Fibroblast of skin of left biceps (primary cell): ENCODE measurements at places on chromosomes 4 and X.

- DNase-seq, result peak; percentile 72
Measured at GRCh38 chrX:14356401-14356800, 172.9 kb upstream of the GLRA2 start.

- DNase-seq, result no peak
Measured at GRCh38 chrX:147877726-147878125, 34.0 kb upstream of the FMR1 start.

GRCh38 chr4:142645475-142646108, 200.5 kb downstream of the INPP4B start:
- DNase-seq, result no peak

- no peak for DNase-seq
Measured at GRCh38 chr4:65698631-65699030, 28.3 kb upstream of the EPHA5 start.

GRCh38 chrX:72236841-72237240, 2.0 kb downstream of the ERCC6L start:
- DNase-seq, result no peak

DNA sequence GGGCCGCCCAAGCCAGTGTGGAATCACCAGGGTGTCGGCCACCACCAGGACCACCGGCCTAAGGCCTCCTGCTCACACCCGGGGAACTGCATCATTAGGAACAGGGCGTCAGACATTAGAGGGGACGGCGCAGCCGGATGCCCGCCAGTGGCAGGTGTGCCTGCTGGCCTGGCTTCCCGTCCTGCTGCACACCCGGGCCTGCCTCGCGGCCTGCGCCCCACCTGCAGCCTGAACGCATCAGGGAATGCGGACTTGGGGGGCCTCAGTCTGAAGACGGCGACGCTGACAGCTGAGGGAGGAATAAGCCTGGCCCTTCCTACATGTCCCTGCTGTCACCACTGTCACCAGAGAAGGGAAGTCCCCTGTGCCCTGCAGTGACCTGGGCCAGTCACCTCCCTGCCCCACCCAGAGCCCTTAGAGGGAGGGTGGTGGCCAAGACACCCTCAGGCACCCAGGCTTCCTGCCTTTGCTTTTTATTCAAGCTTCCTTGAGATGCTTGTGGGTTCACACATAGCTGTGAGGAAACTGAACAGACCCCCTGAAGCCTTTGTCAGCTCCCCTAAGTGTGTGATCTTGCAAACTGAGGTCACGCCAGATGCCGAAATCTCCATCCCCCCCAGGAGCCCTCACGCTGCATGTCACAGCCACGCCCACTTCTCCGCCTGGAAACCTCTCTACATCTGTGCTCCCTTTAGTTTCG, 3.2 kb downstream of the DGKQ start:
- DNase-seq, result no peak

- DNase-seq, result no peak
Measured at GRCh38 chr4:55089916-55090315, 35.5 kb downstream of the KDR start.
